ENCODE measurements at places on chromosomes 2 and 18. TPM values are rescaled to one million over a fixed set of nuclear protein-coding genes. Genes with fewer than 3 reads are reported as not detected.

DNA sequence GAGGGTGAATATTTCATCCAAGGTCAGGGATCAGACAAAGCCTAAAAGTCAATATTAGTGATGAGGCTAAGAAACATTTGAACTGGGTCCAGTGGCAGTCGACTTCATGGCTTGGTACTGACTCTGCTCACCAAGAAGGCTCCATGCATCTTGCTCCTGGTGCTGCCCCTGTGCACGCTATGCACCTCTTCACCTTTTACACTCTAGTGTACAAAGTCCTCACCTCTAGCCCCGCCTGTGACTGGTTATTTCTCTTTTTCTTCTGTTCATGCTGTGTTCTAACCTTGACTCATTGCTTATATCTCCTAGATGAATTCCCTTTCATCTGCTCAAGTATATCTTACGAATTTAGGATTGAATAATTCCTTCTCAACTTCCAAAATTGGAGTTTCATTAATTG, 52.4 kb upstream of the ZNF385B start:
- no peak for DNase-seq

- no peak for DNase-seq
Measured at GRCh38 chr2:238116298-238117198, 16.4 kb downstream of the ESPNL start.

DNA sequence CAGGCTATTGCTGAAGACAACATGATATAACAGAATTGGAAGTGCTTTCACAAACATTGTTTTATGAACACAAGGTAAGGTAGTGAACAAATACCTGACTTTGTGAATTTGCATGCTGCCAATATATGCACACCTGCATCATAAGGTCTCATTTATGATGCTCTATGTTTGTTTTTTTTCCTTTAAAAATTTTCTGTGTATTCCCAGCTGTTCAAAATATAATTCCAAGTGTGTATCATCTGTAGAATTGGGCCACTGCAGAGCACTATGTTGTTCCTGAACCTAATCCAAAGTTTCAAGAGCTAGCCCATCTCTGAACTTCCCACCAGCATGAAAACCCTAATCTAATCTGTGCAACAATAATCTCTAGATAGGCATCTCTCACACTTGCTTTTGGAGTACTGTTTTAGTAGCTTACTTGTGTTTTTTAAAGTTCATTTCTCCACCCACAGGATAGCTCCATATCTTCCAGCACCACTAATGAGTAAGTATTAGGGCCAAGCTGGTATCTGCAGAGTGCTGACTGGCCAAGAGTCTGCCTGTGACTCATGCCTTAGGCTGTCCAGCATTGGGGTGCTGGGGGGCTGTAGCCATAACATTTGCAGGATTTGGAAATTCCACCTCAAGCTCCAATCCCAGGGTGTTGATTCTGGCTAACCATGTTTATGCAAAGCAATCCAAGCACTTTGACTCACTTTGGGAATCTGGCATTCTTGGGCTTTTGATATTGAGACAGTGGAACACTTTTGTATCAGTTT, 208.2 kb upstream of the REV1 start:
- no peak for DNase-seq

DNA sequence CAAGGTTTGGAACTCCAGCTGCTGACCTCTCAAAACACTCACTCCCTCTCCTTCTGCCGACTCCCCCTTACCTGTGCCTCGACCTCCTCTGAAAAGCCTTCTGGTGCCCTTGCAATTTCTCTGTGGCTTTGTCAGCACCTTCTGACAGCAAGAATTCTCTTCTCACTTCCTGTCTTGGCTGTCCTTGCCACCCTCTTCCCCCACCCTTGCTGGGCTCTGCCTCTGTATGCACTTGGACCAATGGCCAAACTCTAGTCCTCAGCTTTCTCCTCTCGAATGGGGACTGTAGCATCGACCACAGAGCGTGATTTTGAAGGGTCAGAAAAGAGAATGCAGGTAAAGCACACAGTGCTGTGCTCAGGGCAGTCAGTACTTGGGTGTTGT, 99.0 kb downstream of the HS1BP3 start:
- no peak for DNase-seq

The LYG1 gene
- 1.8 TPM for total RNA-seq

GRCh38 chr2:156215656-156216055, 116.9 kb downstream of the NR4A2 start:
- DNase-seq: no peak

DNA sequence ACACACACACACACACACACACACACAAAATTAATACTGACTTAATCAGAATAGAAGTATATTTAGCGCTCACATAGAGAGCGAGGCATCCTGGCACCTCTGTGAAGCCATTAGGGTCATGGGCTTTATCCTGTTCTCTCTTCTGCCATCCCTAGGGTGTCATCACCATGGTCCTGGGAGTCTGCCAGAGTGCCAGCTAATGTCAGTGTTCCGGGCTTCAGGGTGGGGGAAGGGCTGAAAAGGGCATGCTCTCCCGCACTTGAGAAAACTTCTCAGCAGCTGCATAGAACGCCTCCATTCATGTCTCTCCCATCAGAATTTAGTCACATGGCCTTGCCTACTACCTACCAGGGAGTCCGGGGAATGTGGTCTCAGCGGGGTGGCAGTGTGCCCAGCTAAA, 19.7 kb upstream of the DYNC2LI1 start:
- no peak for DNase-seq

DNA sequence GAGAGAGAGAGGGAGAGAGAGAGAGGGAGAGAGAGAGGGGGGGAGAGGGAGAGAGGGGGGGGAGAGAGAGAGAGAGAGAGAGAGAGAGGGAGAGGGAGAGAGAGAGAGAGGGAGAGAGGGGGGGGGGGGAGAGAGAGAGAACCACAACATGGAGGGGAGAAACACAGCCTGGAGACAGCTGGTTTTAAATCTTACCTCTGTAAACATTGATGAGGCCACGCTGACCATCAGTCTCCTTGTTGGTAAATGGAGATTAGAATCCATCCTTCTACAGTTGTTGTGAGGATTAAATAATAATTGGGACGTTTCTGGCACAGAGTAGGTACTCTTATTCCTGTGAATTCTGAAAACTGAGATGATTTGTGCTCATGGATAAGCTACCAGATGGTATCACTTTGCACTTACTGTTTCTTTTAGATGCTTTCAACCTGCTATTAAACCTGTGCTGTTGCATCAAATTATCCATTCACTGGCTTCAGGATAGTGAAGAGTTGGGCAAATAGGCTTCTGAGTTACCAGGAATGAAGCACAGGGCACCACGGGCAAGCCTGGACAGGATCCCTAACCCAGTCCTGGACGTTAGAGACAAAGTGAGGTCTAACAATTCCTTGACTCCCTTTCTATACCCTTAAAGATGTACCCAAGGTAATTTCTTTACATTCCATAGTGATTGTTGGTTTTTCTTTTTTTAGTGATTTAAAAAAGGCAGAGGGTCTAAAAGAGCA, 318.1 kb downstream of the ZNF521 start:
- DNase-seq: no peak

GRCh38 chr18:54983041-54983686, 23.9 kb upstream of the CCDC68 start:
- DNase-seq: no peak

- no peak for DNase-seq
Measured at GRCh38 chr2:241399941-241400922, 44.1 kb downstream of the FARP2 start.

Data from osteocyte (in vitro differentiated cells).